ENCODE measurements at places on chromosomes 6 and 20. TPM values are rescaled to one million over a fixed set of nuclear protein-coding genes. Genes with fewer than 3 reads are reported as not detected.

Gene MYBL2
- 0.26 TPM for total RNA-seq

Gene DUSP15
- not detected for total RNA-seq

Gene CRISP3
- not detected for total RNA-seq

Gene MOG
- not detected for total RNA-seq

Gene SPATS1
- under 0.01 TPM for total RNA-seq
